NCI-H187 (cell line): ENCODE measurements at places on chromosomes 6 and 20.

GRCh38 chr20:16066571-16066970 is 506.7 kb downstream of the KIF16B start:
- DNase-seq, result no peak

GRCh38 chr20:3116341-3116740 is 31.8 kb upstream of the AVP start:
- DNase-seq, result no peak

GRCh38 chr6:168304752-168305015 is 14.9 kb downstream of the DACT2 start:
- DNase-seq, result no peak

GRCh38 chr6:13733178-13733887 is 21.7 kb upstream of the RANBP9 start:
- peak; percentile 42 for DNase-seq

DNA sequence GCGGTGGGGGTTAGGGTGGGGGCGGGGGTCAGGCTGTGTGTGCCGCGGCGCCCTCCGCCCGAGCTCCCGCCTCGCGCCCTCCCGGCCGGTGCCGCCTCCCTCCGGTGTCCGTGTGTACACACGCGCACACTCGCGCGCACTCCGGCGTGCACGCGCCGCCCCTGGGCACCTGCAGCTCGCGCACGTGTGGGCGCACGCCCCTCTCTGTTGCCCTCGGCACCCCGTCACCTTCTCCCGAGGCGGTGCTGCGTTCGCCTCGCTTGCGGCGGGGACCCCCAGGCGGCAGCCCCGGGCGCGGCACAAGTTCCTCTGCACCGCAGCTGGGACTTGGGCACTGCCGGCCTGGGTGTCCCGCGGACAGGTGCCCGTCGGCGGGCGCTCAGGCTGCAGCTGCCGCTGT is 525 bp downstream of the MACROD2 start:
- DNase-seq, result no peak

GRCh38 chr6:145609521-145609920 is 125.8 kb downstream of the EPM2A start:
- DNase-seq, result no peak

DNA sequence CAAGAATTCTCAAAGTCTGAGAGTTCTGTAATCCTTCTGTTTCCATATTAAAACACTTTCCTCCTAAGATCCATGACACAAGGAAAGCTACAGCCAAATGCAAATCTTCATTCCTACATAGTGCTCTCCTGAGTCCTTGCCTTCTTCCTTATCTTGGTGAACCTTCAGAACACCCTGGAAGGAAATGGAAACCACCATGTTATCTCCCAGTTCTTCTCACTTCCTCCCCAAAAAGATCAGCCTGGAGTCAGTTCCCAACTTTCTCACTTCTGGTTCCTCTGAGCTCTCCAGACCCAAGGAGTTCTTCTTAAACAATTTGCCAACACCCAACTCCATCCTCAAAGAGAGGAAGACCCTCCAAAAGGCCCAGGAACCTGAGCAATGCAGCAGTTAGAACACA is 193.3 kb upstream of the CCN2 start:
- no peak for DNase-seq

GRCh38 chr6:15929685-15930084 is 199.2 kb upstream of the MYLIP start:
- no peak for DNase-seq

GRCh38 chr6:9783567-9783966 is 631.3 kb downstream of the TFAP2A start:
- DNase-seq, result no peak

DNA sequence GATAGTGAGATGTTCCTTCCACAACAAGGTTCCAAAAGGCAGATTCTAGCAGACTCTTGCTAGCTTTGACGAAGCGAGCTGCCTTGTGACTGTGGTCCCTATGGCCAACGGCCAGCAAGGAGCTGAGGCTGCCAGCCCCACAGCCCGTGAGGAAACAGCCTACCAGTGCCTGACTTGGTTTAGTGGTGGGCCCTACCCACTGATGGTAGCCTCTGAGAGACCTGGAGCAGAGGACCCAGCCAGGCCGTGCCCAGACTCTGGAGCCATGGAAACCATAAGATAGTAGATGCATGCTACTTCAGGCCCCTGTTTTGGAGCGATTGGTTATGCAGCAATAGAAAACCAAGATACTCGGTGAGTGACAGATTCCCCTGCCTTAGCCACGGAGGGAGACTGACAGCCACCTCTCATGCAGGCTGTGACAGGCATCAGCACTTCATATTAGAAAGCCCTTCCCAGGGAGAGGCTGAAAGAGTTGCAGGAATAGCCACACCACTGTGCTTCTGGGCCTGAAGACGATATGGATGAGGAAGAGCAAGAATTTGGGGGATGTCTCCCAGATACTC is 19.2 kb downstream of the PSMG4 start:
- DNase-seq, result no peak

- no peak for DNase-seq
These were observed 295.2 kb downstream of the EPHA7 start for GRCh38 chr6:93124006-93124632.

DNA sequence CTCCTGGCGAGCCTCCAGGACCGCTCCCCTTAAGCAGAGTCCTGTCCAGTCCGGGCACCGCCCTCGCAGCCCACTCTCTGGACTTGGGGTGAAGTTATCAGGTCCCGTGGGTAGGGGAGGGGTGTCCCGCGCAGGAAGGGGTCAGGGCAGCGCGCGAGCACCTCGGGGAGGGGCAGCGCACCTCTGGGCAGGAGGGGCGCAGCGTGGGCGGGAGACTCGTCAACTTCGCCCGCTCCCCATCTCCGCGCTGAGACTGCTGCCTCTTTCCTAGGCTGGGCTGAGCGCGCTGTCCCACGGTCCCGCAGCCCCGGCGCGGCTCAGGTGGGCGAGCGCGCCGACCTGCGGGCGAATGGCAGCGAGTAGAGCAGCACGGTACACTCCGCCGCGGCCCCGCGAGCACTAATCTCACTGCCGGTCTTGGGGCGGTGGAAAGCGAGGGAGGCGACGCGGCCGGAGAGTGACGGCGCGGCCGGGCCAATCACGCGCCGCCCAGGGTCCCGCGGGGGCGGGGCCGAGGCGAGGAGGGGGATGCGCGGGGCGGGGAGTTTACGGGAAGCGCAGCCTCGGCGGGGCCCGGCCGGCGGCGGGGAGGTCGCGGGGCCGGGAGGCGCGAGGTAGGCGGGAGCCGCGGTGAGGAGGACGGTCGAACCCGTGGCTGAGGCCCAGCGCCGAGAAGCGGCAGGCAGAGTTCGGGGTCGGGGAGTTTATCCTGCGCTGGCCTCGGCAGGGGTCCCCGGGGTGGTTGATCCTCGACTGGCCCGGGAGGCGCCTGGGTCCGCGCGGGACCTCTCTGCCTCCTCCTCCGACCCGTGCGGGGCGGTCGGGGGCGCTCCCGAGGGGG is at the start of gene MAN1A1:
TSS of gene MAN1A1 (minus strand) at position 401 of the 841 bp plus-strand sequence. CDS start 696 bp downstream, outside the sequence.
- DNase-seq, result no peak

- DNase-seq, result no peak
These were observed 2.0 kb upstream of the CRIP3 start for GRCh38 chr6:43310624-43311023.

DNA sequence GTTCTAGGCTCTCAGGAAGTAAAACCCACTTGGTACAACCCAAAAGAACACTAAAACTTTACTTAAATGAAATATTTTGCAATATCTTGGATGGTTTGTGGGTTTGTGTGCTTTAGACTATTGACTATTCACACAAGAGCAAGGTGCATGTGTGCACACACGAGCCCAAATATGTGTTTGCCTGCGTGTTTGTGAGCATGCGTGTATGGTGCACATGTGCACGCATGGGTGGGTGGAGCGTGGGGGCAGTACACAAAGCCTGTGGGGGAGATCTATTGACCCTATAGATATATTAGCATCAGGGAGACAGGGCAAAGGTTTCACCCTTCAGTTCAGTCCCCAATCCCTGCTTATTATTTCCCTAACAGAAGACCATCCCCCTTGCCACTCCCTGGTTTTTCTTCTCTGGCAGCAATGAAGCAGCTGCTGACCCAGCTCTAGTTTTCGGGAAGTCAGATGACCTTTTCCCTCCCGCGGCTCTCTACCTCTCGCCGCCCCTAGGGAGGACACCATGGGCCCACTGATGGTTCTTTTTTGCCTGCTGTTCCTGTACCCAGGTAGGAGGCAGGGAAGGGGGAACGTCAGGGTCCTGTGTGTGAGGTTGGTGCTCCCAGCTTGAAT is at the start of gene C2:
TSS of gene C2 (plus strand) at position 476 of the 621 bp plus-strand sequence. CDS start at position 512, 36 bp downstream.
- no peak for DNase-seq

GRCh38 chr6:166009385-166010031 is 158.1 kb downstream of the TBXT start:
- no peak for DNase-seq

GRCh38 chr20:46057856-46058598 is 29.0 kb downstream of the SLC12A5 start:
- DNase-seq, result no peak

GRCh38 chr6:156953479-156954146 is 176.4 kb downstream of the ARID1B start:
- DNase-seq, result peak; percentile 79

DNA sequence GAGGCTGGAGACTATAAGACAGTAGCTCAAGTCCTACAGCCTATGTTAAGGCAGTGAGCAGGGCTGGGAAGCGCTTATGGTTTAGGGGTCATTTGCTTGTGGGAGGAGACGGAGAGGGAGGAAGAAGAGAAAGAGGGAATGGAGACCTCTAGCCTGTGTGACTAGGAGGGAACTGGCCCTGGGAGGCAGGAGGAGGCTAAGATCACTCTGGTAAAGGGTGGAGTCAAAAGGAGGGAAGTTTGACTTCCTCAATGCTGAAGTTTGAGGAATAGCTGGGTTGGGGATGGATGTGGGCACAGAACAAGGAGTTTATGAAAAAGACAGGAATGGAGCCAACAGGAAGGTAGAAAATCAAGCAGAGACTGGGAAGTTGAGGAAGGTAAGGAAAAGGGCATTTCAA is 6.4 kb upstream of the BACH2 start:
- DNase-seq, result no peak

DNA sequence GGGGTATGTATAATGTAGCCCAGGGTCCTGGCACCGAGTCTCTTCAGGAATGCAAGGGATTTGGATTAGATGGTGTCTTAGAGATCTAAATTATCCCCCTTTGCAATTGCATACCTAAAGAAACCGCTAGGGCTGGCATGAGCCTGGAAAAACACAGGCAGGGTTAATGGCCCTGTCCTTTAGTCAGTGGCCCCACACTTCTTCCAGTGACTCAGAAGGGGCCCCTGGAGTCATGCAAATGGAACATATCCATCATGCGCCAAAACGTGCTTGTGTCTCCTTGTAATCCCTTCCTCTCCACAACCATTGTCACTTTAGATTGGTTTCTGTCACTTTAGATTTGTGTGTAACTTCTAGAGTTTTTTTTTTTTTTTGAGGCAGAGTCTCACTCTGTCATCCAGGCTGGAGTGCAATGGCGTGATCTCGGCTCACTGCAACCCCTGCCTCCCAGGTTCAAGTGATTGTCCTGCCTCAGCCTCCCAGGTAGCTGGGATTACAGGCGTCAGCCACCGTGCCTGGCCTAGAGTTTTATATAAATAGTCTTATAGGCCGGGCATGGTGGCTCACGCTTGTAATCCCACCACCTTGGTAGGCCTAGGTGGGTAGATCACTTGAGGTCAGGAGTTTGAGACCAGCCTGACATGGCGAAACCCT is 8.7 kb upstream of the MYBL2 start:
- no peak for DNase-seq

DNA sequence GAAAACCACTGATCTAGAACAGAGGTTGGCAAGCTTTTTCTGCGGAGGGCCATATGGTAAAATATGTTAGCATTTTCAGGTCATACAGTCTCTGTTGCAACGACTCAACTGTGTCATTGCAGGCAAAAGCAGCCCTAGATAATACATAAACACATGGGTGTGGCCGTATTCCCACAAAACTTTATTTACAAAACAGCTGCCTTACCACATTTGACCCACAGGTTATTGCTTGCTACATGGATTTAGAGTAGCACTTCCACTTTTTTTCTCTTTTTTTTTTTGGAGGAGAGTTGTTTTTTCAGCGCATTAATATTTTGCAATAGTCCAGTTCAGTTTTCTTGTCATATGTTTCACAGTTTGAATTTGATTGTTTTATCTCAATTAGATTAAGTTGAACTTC is 2.5 kb upstream of the IGF2R start:
- no peak for DNase-seq

- DNase-seq, result no peak
These were observed 30.6 kb upstream of the LMBRD1 start for GRCh38 chr6:69827276-69827893.

GRCh38 chr6:1911474-1911873 is 301.8 kb downstream of the FOXC1 start:
- no peak for DNase-seq

DNA sequence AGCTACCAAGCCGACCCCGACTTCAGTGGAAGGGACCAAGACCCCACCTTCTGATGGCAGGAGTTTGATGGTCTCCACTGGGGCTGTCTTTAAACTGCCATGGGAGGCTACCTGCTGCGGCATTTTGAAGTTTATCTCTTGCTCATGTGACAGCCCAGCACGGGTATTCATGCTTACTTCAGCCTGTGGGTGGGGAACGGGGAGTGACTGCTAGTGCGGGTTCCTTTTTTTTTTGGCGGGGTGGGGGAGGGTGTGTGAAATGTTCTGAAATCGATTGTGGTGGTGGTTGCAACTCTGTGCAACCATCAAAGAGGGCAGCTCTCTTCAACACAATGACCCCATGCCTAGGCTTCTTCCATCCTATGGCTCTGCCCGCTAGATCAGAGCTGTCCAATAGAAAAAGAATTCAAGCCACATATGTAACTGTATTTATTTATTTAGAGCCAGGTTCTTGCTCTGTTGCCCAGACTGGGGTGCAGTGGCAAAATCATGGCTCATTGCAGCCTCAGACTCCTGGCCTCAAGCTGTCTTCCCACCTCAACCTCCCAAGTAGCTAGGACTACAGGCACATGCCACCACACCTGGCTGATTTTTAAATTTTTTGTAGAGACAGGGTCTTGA is 53.7 kb downstream of the PPP1R16B start:
- no peak for DNase-seq

- DNase-seq, result no peak
These were observed 16.7 kb upstream of the GSTA3 start for GRCh38 chr6:52925919-52926792.

DNA sequence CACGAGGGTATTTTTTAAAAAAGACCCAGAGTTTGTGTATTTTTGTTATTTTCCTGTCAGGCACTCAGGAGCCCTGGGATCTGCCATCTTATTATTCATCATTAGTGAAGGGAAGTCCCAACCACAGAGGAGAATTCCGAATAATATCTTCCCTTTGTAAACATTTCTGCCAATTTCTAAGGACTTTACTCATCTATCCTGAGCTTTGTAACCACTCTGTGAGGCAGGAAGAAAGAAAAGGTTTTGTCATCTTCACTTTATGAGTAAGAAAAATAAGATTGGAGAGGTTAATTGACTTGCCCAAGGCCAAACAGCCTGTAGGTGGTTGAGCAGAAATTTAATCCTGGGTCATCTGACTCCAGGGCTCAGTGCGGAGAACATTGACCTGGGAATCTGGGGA is 23.0 kb upstream of the IYD start:
- DNase-seq, result no peak

DNA sequence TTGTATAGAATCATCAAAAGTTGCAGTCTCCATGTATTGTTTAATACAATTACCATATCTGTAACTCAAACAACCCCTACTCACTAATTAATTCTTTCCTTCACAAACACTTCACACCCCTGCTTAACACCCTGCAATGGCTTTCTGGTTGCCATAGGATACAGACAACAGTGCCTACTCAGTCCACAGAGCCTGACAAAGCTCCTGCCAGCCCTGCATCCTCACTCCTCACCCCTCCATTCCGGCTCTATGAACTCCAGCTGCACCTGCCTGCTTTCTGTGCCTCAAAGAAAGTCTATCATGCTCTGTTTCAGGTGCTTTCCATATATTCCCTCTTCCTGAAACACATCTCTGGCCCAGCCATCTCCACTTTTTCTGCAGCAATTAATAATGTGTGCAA is 253.4 kb downstream of the HACE1 start:
- no peak for DNase-seq
